ENCODE measurements at places on chromosomes 5 and 9.

- no peak for DNase-seq
Measured at GRCh38 chr9:73880101-73880500, 617.0 kb upstream of the RORB start.

- no peak for DNase-seq
Measured at GRCh38 chr5:112649882-112650281, 87.8 kb upstream of the APC start.

- no peak for DNase-seq
Measured at GRCh38 chr9:125547368-125547767, 159.6 kb downstream of the MAPKAP1 start.

GRCh38 chr5:173547579-173547978, 68.9 kb downstream of the BOD1 start:
- DNase-seq: no peak

- no peak for DNase-seq
Measured at GRCh38 chr9:109776391-109776790, 3.6 kb upstream of the PALM2AKAP2 start.

GRCh38 chr9:26880262-26880661, 12.3 kb downstream of the CAAP1 start:
- DNase-seq: no peak

DNA sequence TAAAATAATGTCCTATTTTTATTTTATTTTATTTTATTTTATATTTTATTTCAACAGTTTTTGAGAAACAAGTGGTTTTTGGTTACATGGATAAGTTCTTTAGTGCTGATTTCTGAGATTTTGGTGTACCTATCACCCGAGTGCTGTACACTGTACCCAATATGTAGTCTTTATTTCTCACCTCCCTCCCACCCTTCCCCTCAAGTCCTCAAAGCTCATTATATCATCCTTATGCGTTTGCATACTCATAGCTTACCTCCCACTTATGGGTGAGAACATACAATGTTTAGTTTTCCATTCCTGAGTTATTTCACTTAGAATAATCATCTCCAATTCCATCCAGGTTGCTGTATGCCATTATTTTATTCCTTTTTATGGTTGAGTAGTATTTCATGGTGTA, 63.5 kb downstream of the ARRDC3 start:
- DNase-seq: no peak

DNA sequence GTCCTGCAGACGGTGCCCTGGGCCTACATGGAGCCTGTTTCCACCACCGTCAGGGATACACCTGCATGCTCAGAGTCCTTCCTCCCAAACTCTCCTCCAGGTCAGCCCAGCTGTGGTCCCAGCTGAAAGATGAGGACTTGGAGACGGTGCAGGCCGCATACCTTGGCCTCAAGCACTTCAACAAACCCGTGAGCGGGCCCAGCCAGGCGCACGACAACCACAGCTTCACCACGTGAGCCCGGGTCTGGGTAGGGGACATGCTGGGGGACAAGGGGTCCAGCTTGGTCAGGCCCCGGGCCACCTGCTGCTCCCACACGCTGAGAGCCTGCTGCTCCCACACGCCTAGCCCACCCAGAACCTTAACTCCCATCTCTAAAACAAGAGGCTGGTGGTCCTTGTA, 16.6 kb upstream of the CARD19 start:
- no peak for DNase-seq

GRCh38 chr9:77290373-77290772, 113.0 kb downstream of the VPS13A start:
- DNase-seq: no peak

GRCh38 chr5:10634050-10634449, 70.2 kb downstream of the ANKRD33B start:
- DNase-seq: no peak

GRCh38 chr5:9877488-9877887, 247.3 kb upstream of the TAS2R1 start:
- no peak for DNase-seq

DNA sequence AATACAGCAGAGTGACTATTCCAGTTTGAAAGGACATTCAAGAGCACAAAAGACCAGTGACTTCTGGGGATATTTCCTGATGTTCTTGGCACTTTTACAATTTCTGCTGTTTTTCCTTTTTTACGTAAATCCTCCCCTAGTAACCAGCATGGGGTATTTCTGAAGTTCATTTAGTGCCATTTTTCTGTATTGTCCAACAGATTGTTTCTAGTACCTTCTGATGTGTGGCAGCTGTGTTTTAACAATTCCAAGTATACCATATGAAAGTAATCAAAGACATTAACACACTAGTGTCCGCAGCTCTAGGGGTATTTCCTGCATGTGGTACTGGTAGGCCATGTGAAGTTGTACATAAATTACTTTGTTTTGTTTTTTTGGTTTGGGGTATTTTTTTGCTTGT, 53.0 kb upstream of the SMARCA2 start:
- DNase-seq: no peak
